Activated CD4-positive, alpha-beta memory T cell treated with anti-CD3 and anti-CD28 coated beads, Interleukin-2, amount 10 ng/mL, durations not matched to agents 7 days and 5 days (primary cell): ENCODE measurements at places on chromosomes 2 and 18. TPM values are rescaled to one million over a fixed set of nuclear protein-coding genes. Genes with fewer than 3 reads are reported as not detected.

Gene KYNU
- not detected for total RNA-seq

DNA sequence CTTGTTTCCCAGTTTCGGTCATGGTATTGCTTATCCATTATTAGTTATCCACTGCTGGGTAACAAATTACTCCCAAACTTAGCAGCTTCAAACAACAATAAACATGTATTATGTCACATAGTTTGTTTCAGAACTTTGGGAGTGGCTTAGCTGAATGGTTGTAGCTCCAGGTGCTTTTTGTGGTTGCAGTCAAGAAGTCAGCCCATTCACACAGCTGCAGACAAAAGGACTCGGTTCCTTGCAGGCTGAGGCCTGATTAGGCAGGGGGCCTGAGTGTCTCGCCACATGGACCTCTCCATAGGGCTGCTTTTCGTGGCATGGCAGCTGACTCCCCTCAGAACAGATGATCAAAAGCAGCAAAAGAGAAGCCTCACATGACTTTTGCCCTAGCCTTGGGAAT is 58.2 kb upstream of the ITGA4 start:
- peaks cover 17% of the 10 kb centered on the region for H3K4me1 ChIP-seq
- peaks cover 4% of the 10 kb centered on the region for H3K36me3 ChIP-seq
- H3K27me3 ChIP-seq: no peaks in the 10 kb centered on the region
- H3K4me3 ChIP-seq: no peak overlapping the region
- no peak for DNase-seq

Gene CABYR
- total RNA-seq: 0.95 TPM

DNA sequence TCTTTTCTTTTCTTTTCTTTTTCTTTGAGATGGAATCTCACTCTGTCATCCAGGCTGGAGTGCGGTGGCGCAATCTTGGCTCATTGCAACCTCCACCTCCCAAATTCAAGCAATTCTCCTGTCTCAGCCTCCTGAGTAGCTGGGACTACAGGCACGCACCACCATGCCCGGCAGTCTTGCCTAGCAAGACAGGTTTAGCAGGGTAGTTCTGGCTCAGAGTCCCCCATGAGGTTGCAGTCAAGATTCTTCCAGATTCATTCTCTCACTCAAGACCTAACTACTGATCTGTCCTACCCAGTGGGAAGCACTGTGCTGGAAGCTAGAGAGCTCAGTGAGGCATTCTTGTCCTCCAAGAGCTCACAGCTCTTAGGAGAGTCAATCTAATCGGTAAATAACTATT is 17.6 kb upstream of the ZAP70 start:
- H3K27ac ChIP-seq: no peak overlapping the region
- no peak overlapping the region for H3K4me3 ChIP-seq
- no peaks in the 10 kb centered on the region for H3K36me3 ChIP-seq
- peaks cover 2% of the 10 kb centered on the region for H3K27me3 ChIP-seq
